ENCODE measurements at places on chromosomes 3 and 15.

DNA sequence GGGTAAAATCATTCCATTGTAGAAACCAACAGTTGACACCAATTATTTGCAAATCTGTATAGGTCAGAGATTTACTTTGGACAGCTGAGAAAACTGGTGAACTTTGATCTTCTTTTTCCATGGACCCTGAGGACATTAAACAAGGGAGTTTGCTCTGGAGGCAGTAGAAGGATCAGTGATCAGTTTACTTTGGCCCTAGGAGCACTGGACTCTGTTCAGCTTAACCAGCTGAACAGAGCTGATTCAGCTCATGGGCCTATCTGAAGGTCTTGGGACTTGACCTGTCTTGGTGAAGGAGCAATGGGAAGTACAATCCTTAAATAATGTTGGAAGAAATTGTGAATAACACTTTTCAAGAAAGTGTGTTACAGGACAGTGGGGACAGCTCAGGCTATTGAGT lies 15.2 kb upstream of the TF start:
- DNase-seq, result no peak

GRCh38 chr3:185151964-185152409 lies 873 bp downstream of the C3orf70 start:
- no peak for DNase-seq

DNA sequence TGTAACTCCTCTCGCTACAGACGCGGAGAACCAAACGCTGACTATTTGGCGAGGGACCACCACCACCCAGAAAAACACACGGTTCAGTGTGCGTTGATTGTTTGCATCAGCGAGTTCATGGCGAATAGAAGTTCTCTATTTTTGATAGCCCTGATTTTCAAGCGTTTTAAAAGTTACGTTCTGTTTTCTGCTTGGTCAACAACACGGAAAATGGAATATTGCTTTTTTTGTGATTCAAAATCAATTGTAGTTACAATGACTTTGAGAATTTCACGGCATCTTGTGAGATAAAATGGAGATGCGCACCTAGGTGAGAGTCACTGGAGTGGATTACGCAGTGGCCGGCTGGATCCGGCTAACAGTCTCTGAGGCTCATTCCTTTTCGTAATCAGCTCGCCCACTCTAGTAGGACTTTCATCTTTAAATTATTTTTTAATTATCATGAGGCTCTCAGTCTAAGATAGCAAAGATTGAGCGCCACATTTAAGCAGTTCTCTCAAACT lies 54.8 kb downstream of the CCDC54 start:
- peak; percentile 53 for DNase-seq

GRCh38 chr3:87756616-87757015 lies 302.2 kb downstream of the CGGBP1 start:
- DNase-seq, result no peak

All from COR-L47 (cell line).